ENCODE measurements at places on chromosomes 4 and X.

DNA sequence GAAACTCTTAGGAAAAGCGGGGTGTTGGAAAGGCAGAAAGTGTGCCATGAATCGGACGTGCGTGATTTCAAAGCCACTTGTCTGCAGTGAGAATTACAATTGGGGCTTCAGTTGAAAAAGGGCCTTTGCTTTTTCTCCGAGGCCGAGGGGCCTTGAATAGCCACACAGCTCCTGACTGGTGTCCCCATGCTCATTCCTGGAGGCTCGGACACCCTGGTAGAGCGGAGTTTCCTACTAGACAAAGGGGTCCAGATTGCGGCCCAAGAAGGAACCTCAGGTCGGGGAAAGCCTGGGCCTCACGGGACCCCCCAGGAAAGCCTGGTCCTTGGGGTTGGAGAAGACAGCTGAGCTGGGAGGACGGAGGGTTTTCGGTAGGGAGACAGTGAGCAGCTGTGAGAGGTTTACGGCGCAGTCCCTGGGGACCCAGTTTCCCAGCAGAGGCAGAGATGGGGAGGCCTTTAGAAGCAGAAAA lies 3.0 kb upstream of the SHOX start:
- no peak for DNase-seq

GRCh38 chr4:174600391-174600790 lies 78.1 kb upstream of the HPGD start:
- DNase-seq = no peak

DNA sequence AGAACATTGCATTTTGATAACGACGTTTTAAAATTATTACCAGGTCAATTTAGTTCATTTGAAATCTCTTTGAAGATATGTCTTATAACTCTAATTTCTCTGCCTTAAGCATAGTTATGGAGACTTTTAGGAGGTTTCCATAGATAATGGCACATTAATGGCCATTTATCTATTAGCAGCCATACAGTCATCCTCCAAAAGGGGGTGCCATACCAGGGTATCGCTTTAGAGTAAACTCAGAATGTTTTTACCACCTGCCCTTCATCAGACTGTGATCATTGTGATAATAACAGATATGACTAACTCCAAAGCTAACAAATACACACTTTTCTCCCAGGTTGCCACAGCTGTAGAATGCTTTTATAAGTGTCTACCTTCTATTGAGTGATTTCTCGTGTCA lies 461.5 kb downstream of the FSTL5 start:
- DNase-seq = no peak

DNA sequence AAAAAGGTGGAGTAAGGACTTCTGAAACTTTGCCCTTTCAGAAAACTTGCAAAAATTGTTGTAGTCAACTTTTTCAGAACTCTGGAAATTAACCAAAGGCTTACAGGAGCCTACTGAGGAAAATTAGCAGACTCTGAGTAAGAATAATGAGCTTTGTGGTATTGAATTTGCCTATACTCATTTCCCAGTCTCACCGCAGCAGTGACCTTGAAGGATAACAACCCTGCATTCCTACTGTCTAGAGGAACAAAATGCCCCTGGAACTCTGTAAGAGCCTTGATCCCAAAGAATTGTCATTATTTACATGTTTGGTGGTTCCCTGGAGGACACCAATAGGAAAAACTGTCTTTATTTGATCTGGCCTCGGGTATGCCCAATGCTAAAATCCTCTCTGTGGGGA lies 57.9 kb downstream of the MND1 start:
- DNase-seq = peak; percentile 78

- DNase-seq = no peak
Measured at GRCh38 chr4:81688085-81688484, 216.4 kb upstream of the RASGEF1B start.

DNA sequence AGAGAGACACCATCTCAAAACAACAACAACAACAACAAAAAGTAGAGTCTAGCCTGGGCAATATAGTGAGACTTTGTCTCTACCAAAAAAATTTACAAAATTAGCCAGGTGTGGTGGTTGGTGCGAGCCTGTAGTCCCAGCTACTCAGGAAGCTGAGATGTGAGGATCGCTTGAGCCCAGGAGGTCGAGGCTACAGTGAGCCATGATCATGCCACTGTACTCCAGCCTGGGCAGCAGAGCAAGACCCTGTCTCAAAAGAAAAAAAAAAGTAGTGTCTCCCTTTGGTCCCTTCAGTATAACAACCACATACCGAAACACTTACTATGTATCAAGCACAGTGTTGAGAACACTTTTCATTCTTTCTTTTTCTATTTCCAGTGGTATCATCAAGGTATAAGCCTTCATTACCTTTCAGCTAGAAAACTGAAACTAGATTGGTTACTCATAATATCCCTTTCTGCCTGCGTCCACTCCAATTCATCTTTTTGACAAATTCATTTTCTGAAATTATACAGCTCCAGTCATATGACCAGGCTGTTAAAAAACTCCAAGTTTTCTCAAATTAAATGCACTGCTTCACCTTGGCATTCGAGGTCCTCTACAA lies 54.1 kb downstream of the RPS6KA3 start:
- no peak for DNase-seq

DNA sequence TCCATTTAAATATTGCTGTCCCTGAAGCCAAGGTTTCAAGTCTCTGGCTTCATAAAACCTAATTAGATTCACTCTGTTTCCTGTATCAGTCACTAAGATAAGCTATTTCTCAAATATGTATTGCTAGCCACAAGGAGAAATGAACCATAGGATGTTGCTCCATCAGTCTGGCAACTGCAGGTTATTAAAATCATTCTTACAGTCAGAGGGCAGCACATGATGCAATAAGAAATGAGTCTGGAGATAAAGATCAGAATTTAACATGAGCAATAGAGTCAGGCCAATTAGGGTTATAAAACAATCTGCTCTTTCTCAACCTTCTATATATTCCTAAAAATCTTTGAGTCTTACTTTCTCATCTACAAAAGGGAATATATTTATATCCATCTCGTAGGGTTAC lies 7.2 kb downstream of the PRKG2 start:
- no peak for DNase-seq

DNA sequence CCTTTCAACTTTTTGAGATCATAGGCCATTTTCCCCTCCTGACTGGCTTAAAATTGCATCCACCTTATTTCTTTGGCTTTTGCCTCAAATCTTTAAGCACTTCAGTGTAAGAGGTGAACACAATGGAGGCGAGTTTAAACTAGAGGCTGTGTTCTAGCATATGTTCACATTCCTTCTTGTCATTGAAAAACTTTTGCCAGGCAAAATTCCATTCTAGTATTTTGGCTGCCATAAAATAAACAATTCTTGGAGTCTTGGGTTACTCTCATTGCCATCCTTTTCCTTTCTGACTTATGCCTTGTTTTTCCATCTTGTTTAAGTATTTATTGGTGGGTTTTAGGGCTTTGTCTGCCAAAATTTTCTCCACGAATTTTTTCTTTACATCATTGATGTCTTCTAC lies 137.3 kb upstream of the ANXA10 start:
- no peak for DNase-seq

GRCh38 chr4:119785963-119786362 lies 157.4 kb upstream of the PDE5A start:
- peak; percentile 53 for DNase-seq

DNA sequence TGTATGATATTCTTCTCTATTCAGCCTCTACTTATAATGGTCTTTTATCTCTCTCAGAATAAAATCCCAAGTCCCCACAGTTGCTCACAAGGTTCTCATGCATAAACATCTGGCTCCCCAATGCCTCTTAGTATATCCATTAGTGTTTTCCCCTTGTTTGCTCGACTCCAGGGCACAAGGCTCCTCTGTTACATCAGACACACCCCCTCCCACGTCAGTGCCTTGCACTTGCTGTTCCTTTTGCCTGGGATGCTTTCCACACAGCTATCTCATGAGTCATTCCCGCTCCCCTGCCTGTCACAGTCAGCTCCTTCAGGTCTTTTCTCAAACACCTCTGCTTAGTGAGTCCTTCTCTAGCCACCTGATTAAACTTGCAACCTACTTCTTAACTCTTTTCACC lies 260.2 kb downstream of the IL1RAPL1 start:
- peak; percentile 67 for DNase-seq

DNA sequence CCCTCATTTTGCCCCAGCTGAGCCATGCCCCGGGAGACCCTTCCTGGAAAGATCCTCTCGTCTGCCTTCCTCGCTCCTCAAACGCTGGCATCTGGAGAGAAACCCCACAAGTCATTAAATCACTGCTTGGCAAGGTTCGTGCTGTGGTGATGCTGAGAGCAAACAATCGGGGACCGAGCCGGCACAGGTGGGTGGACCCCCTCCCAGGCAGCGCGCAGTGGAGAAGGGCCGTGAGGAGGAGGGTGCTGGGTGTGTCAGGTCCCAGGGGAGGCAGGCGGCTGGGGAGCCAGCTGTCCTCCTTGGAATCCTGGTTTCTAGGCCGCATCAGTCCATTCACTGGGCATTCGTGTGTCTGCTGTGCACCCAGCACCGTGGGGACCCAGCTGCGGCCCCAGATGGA lies 64.9 kb upstream of the PSAPL1 start:
- DNase-seq = no peak

DNA sequence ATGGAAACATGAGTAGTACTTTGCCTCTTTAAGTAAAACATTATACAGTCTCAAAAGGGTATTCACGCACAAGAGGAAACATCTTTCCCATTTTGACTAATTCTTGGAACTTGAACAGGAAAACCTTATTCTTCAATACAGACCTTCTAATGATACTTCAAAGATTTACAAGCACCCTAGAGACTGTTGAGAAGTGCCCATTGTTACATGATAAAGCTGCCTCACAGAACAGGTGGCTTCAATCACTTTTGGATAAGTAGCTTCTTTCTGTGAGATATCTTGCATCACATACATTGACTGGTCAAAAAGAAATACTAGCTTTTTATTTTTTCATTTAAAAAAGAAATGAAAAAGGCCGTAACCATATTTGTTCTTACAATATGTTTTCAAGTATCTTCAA lies 219.4 kb downstream of the EPHA5 start:
- DNase-seq = no peak

DNA sequence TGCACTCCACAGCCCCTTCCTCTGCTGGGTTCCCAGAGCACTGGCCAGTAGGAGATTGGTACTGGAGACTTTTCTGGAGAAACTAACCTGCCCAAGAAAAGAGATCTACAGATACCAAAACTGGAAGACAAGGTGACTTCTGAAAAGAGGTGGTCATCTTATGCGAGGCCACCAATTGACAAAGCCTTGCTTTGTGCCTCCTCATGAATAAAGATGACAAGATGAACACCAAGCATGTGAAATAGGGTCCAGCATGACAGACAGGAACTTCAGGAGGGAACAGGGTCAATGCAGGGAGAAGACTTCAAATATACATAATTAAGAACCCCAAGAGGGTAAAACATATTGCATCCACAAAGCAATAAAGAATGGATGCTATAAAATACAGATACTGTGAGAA lies 137.9 kb downstream of the APBB2 start:
- DNase-seq = no peak

GRCh38 chrX:19168609-19169008 lies 46.3 kb upstream of the ADGRG2 start:
- no peak for DNase-seq

All from astrocyte of the hippocampus (primary cell).